OCI-LY7 (cell line): ENCODE measurements at places on chromosomes 1 and 21.

DNA sequence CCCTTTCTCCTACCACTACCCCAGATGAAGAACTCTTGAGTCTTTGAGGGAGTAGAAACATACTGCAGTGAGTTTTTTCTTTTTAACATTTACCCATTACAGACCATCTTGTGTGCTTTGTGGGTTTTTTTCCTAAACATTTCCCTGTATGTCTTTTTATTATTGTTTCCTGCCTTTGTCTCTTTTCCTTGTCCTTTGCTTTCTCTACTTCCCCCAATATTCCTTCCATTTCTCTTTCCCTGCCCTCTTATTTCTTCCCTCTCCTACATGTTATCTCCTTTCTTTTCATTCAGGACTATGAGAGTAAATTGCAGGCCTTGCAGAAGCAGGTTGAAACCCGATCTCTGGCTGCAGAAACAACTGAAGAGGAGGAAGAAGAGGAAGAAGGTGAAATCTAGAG lies 79.1 kb upstream of the PGD start:
- no peak for DNase-seq

DNA sequence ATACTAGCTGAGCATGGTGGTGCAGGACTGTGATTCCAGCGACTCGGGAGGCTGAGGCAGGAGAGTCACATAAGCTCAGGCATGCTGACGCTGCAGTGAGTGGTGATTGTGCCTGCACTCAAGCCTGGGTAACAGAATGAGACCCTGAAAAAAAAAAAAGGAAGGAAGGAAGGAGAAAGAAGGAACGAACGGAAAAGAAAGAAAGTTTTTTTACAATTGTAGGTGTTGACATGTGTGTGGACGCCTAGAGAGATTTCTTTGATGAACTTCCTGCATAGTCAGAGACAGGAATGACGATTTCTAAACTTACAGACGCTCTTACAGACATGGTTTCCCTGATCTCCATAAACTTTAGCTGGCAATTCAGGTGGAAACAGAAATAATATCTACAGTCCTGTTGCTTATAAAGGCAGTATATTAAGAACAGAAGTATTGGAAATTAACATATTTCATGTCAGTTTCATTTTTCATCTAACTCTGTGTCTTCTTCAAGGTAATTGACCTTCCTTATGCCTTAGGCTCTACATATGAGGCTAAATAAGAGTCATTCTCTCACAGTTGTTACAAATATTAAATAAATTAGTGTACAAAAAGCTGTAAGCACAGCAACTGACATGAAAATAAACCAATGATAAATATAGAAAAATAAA lies 4.1 kb downstream of the SAMSN1 start:
- DNase-seq = no peak

- no peak for DNase-seq
These were observed 33.7 kb downstream of the PSEN2 start for GRCh38 chr1:226903819-226904716.

DNA sequence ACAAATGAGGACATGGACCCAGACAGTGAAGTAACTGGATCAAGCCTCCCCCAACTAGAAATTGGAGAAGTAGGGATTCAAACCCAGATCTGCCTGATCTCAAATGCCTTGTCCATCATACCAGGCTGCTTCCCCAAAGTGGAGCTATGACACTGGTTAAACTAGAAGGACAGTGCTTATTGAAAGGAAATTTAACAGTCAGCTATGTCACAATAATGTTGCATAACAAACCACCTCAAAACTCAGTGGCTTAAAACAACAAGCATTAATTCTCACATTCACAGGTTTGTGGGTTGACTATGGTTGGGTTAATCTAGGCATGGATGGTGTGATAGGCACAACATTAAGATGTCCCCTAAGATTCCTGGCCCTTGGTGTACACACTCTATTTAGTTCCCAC lies 107.1 kb downstream of the TAS1R2 start:
- no peak for DNase-seq

- no peak for DNase-seq
These were observed 606.7 kb upstream of the CHRM3 start for GRCh38 chr1:238779716-238780115.

DNA sequence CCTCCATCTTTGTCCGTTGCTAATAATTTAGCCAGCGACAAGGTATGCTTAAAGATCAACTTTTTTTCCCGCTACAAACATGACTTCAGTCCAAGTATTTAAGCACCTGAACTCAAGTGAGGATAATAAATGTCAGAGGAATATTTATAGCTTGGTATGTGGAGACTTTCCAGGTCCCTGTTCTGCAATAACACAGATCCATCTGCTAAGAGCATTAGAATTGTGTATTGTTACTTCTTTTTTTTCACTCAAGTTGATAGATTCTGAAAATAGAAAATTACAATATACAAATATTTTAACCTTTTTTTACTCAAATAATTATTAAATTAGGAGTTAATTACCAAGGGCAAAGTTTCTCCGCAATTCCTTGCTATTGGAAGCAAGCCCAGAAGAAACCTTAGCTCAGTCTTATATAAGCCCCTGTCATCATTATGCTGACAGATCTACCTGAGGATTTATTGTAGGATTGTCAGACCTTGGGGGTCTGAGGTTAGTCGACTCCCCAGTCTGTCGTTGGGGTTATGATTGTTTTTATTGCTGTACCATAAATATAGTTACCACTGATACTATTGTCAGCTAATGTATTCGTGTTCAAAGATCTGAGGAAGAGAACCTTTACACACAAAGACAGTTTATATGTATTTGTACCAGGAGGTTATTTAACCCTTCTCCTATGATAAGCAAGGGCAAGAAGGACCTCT lies 337.9 kb downstream of the TBX15 start:
- DNase-seq = no peak

- no peak for DNase-seq
These were observed 27.1 kb downstream of the DHCR24 start for GRCh38 chr1:54859700-54860391.

GRCh38 chr1:237685551-237685950 lies 205.2 kb downstream of the ZP4 start:
- DNase-seq = no peak

- no peak for DNase-seq
These were observed 16.9 kb downstream of the AGO1 start for GRCh38 chr1:35899941-35900340.

DNA sequence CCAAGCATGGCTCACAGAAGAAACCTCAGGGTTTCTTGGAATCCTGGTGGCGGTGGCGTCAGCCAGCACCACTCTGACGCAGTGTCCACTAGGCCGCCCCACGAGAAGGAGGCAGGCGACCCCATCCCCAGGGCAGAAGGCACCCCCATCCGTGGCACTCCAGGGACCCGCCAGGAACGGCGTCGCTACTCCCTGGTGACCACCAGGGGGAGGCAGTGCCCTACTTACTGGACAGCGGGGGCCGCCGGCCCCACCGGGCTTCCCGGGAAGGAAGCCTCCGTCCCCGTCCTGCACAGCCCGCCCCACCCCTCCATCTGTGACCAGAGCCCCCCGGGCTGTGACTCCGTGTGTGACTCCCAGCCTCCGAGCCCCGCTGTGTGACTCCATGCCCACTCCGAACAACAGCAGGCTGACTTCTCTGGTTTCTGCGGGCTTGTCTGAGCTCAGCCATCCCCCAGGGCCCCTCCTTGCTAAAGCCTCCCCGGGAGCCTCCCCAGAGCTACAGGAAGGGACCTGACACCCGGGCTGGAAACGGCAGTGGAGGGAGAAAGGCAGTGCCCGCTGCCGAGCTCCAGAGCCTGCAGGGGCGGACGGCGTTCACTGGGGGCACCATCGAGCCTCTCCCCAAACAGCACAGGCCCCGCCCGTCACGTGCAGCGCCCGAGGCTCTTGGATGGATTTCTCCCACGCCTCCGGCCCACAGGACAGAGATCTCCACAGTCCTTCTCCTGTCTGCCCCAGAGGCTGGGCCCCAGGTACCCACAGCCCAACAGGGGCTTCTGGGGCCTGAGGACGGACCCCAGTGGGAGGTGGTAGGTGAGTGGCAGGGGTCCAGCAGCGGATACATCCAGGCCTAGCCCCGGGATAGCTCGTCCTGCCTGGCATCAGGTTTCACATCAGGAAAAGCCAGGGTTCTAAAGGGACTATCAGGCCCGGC lies 21.1 kb downstream of the KIF17 start:
- peak; percentile 83 for DNase-seq
